Osteoblast (primary cell): ENCODE measurements at places on chromosomes 3 and 15.

DNA sequence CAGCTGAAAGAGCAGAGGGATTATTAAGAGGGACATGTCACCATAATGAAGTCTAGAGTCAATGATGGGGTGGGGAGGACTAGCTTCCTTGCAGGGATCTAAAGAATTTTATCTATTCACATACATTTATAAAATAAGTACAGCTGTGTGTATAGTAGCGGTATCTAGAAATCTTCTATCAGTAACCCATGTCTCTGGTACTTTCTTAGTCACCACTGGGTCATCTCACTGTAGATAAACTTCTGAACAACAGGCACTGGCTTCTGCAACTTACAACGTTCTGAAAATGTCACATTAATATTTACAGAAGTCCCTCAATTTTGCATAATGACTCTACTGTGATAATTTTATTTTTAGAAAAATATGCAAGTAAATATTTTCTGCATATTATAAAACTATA lies 401.7 kb downstream of the TBC1D5 start:
- DNase-seq: peak; percentile 19

DNA sequence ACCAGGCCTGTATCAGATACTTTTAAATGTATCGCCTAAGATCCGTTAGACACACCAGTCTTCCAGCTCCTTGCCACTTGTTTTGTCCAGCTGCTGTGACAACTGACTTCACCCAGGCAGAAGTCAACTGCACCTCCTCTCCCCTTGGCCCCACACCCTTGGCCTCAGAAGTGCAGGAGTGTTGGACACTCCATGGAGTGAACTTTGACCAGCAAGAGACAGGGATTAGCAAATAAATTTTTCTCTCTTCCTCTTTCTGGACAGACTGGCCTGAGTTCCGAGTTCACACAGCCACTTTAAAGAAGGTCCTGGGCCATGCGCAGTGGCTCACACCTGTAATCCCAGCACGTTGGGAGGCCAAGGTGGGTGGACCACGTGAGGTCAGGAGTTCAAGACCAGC lies 2.9 kb upstream of the CLN6 start:
- no peak for DNase-seq

DNA sequence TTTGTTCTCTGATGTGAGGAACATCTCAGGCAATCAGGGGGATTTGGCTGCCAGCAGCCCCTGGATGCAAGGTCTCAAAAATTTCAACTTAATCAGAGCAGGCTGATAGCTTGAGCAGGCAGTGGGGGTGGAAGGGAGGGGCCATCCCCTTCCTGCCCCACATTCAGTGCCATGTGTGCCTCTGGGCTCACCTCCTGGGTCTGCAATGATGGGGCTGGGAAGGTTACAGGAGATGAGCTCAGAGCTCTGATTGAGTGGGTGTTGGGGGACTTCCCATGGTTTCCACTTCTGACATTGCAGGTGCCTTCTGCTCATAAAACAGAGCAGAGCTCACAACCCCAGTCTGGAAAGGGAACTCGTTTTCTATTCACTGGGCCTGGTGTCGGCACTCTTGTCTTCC lies 37.0 kb downstream of the PARP16 start:
- DNase-seq: peak; percentile 38

DNA sequence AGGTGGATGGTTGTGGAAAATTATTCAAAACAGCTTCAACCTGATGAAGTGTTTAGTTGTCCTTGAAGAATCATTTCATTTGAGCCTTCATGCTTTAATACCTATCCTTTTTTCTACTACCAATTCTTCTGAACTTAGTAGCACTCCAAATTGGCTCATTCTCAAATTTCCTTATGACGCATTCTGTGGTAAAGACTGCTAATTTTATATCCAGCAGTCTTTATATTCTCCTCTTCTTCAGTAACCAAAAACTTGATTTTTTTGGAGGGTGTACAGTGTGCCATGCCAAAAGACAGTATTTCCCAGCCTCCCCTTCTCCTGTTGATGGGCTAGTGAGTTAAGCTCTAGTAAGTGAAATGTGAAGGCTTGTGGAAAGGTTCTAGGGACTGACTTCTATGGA lies 25.2 kb downstream of the CGNL1 start:
- DNase-seq: peak; percentile 82

- DNase-seq: no peak
Observed at GRCh38 chr15:47404877-47405276, 312.4 kb upstream of the SEMA6D start.

- DNase-seq: no peak
Observed at GRCh38 chr3:149414557-149415231, 37.2 kb upstream of the TM4SF1 start.

DNA sequence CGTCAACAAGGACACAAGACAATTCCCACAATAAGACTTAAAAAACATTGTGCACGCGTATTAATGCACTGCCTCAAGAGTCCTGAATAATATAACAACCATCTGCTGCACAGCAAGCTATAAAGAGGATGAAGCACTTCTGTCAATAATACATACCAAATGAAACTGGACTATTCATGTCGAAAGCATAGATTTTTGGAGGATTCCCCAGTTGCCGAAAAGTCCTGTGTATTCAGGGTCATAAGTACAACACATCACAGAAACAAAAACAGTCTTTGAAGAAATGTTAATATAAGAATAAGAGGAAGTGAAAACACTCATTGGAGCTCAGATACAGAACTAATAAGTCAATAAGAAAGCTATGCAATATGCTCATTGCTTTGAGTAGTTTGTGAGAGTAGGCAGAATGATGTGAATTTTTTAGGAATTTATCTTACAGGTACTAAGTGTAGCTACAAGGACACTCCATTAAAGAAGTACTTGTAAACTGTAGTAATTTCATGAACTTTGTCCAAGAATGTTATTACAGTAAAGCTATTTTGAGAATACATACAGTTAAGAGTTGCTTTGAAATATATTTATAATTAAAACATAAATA lies 31.6 kb downstream of the CBLB start:
- DNase-seq: no peak

GRCh38 chr3:35215525-35216500 lies 423.5 kb upstream of the ARPP21 start:
- no peak for DNase-seq

DNA sequence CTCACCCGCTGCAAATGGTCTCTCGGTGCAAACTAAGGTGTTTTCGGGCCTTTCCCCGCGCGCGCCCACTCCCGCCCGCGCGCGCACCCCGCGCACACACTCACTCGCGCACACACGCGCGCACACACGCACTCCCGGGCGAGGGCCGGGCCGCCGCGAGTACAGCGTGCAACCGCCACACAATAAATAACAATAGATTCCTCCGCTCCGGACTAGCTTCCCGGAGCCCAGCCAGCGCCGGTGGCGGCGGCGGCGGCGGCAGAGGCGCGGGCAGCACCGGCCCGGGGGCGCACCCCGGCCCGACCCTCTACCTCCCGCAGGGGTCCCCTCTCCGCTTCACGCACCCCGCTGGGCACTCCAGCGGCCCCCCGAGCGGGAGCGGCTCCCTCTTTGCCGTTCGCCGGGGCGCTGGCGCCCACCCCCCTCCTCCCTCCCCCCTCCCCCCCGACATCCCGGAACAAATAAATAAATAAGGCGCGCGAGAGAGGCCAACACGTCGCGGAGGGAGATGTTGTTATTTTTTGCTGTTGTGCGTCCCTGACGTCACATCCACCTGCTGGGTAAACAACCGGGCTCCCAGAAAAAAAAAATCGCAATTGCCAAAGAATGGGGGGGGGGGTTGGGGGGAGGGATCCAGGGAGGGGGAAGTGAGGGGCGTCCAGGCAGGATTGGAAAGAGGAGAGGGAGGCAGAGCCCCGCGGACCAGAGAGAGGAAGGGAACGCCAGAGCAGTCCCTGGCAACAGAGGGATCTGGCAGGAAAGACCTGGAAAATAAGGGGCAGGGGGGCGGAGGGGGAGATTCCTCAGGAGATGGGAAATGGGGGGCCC lies at the start of gene FOXP1:
Gene FOXP1, minus strand, starts transcription at position 163 of the 828 bp plus-strand sequence. CDS start 385,347 bp downstream, outside the sequence.
- peak; percentile 88 for DNase-seq

DNA sequence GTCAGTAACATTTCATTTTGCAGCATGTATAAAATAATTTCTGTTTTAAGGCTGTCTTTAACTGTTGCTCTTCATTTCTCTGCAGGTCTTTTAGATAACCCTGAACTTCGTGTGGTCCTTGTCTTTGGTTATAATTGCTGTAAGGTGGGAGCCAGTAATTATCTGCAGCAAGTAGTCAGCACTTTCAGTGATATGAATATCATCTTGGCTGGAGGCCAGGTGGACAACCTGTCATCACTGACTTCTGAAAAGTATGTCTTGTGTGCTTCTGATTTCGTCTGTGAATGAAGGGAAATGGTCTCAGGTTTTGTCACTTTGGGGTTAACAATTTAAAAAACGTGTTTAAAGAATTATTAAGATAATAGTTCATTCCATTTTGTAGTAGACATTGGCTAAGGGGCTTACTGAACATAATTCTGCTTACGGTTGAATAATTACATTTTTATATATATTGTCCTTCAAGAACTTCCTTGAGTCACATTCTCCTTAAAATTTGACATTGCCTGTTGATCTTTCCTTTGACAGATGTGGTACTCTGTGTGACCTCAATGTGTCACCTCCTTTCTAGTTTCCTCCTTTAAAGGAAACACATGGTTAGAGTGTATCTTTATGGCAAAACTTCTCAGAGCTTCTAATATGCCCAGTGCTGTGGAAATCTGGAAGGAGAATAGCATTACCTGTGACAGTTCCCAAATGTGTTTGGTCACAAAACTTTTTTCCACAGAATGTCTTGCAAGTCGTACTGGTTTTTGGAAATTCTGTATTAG lies 26.3 kb downstream of the FBXO22 start:
- no peak for DNase-seq

DNA sequence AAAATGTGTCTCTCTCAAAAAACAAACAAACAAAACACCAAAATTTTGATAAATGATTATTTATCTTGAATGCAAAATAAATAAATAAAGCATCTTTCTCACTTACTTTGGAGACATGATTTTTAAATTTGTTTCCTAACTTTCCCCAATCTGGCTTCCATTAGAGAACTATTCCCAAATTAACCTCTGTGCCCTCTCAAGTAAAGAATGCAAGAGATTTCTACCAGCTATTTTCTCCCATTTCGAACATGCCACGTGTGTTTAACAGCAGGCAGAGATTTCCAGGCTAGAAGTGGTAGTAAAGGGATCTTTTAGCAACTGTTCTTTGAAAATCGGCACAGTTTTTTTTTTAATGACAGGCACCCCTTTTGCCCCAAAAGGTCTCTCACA lies 269.1 kb downstream of the SHQ1 start:
- DNase-seq: no peak

GRCh38 chr15:73732930-73733329 lies 20.2 kb downstream of the INSYN1 start:
- DNase-seq: no peak

DNA sequence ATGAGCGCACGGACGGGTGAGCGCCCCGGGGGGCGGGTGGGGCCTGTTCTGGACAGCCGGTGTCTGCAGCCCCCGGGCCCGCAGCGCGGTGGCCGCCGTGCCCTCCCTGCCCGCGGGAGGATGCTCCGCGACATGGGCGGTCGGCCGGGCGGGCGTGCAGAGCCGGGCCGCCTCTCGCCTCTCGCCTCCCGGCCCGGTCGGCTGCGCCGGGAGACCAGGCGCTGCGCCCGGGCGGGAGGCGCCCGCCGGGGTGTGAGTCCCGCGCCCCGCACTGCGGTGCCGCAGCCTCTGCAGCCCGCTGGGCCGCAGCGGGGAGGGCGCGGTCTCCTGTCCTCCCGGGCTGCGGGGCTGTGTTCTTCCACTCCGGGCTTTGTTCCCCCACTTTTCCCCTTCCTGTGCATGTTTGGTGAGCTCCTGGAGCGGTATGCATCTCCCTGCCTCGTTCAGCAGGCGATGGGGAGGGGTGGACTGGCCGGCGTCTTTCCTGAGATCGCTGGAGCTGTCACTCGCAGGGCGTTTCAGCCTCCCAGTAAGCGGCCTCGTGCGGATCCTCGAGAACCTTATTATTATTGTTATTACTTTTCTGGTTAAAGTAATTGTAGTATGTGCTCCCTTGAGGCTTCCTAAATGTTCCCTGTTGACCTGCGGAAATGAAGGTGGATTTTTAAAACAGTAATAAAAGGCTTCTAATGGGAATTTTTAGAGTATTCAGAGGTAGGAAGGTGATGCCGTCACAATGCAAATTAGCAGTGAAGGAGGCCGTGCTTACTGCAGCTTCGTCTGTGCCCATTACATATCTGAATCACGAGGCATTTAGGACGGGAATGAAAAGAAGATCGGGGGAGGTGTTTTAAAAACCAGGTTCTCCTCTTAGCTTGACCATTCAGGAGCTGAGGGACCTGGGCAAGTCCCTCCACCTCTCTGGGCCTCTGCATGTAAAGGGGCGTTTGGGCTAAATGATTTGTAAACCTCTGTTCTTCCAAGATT lies 593 bp downstream of the TMOD2 start:
- peak; percentile 86 for DNase-seq
